ENCODE measurements at places on chromosomes 6 and 20.
A peak's percentile ranks its signal among the peaks of the same experiment; 100 is the strongest.

DNA sequence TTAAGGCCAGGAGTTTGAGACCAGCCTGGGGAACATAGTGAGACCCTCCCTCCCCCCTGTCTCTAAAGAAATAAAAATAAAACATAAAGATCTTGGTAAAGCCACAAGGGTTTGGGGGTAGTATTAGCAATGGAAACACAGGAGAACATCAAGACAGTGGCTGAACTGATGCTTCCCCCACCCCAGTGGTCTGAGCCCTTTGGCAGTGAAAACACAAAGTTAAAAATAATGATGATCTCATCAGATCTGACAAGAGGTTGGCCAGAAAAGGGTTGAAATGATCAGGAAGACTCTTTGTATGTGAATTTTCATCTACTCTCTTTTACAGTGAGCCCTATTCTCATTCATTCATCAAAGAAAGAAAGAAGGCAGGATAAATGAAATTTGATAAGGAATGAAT is 93.7 kb downstream of the KCNB1 start:
- no peak for DNase-seq

GRCh38 chr6:110755411-110755834 is 59.8 kb downstream of the CDK19 start:
- no peak for DNase-seq

DNA sequence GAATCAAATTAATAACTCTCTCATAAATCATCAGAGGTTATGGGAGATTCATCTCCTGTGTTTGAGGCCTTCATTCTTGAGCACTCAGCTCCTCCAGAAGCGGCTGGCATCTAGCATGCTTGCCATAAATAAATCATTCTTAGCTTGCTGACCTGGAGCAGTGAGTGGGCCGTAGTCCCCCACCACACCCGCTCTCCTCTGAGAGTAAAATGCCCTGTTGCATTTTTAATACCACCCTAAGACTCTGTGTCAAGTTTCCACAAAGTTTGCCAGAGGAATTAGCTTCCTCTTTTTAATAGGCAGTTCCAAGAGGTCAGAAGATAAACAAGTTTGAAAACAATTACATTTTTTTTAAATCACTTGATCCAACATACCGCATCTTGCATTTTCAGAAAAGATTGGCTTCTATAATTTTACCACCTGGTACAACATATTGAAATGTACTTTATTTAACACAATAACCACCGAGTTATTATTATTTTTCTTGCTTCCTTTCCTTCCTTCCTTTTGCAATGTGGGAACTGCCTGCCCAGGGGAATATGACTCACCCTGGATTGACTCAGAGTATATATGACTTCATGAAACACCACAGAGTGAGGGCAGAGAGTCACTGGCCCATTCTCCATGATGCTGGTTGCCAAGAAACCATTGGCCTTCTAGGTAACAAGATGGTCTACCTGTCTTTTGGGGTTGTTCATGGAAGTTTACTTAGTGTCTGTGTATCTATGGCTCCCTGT is 29.4 kb upstream of the CLIC5 start:
- DNase-seq, result peak; percentile 15

GRCh38 chr6:166470863-166471410 is 88.2 kb upstream of the MPC1 start:
- no peak for DNase-seq

- no peak for DNase-seq
These were observed 44.0 kb upstream of the SMOC2 start for GRCh38 chr6:168397012-168397411.

- DNase-seq, result no peak
These were observed 31.2 kb upstream of the APCDD1L start for GRCh38 chr20:58546416-58546711.

DNA sequence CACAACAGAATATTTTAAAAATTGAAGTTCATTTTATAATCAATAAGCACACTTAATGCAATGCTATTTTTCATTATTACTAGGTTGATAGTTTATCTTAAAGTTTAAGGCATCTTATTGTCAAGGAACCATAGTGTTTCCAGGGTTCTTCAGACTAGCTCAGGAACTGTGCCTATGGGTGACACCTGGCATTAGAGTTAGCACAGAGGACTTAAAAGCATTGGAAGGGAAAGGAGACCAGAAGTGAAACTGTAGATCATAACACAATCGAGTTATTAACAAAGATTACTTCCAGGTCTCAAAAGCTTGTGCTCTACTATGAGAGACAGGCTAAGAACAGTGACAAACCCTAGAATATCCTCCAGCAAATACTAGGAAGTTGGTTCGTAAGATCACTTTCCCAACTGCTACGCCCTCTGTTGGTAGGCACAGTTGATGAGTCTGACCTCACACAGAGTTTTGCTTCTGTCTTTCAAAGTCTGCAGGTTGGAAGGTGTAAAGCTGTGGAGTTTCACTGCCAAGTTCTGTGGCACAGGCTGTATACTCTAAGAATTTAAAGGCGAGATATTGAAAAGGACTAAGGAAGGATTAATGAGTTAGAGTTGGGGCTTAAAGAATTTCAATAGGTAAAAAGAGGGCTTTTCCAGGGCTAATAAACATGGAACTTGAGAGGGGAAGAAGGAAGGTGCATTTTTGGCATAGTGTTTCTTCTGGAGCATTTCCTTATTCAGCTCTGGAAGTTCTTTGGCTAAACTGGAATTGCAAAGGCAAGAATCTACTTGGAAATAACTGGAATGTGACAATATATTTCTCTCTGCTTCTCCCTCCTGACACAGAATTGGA is 531.3 kb upstream of the JAG1 start:
- no peak for DNase-seq

- DNase-seq, result peak; percentile 77
These were observed 2.8 kb upstream of the FANCE start for GRCh38 chr6:35449287-35449881.

DNA sequence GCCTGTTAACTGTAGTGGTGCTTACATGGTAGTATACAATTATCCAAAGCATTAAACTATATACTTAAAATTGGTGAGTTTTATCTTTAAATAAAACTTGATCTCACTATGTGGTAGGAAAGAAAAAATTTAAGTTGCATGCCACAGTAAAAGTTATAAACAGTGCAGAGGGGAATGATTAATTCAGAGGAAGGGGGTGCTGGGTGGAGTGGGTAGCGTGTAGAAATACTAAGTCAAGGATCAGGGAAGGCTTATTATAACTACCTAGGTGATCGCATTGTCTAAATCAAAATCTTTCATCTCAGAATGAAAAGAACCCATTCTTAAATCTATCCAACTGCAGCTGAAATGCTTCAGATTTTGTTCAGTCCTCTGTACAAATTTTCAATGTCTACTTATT is 428.3 kb downstream of the ADGRB3 start:
- DNase-seq, result no peak

- no peak for DNase-seq
These were observed 260.7 kb upstream of the MAN1A1 start for GRCh38 chr6:119610265-119610664.

GRCh38 chr20:40945754-40946450 is 82.7 kb upstream of the TOP1 start:
- no peak for DNase-seq

- DNase-seq, result no peak
These were observed 14.5 kb upstream of the CSNK2A1 start for GRCh38 chr20:558117-558516.

DNA sequence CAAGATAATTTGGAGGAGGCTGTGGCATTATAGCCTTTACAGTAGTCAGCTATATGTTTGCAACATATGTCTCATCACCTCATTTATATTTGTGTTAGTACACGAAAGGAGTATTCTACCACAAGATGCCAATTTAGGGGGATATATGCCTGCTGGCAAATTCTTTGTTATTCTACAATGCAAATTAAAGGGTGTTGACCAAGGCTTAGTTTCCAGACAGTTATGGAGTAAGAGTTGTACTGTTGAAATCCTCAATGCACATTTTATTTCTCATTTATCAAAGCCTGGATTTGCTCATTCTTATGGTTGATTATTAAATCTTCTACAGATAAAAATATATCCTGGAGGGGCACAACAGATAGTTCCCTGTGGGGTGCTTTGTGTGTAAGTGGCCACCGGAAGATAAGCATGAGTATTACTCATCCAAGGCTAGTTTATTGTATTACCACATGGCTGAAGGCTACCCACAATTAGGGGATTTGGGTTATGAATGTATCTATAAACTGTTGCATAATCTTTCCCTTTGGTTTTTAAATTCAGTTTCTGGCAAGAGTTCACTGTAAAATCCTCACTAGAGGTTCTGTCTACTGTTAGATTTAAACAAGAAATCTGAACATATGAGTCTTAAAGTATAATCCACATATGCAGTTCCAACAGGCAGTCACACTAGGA is 9.0 kb downstream of the CST9 start:
- no peak for DNase-seq

DNA sequence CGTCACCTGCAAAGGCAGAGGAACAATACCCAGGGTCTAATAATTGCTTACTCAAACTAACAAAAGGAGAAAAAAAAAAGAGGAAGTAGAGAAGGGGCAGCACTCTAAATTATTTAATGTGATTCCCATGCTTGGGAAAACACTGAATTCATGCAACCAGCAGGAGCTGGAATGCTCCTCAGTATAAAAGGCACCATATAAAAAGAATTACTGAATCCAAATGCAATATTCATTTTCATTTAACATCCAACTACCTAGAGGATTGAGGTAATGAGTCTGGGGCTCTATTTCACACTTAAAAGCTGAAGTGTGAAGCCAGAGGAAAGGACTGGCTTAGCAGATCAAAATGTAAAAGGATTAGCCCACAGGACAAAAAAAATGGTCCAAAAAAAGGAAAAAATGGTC is 8.7 kb downstream of the B4GALT5 start:
- DNase-seq, result no peak

DNA sequence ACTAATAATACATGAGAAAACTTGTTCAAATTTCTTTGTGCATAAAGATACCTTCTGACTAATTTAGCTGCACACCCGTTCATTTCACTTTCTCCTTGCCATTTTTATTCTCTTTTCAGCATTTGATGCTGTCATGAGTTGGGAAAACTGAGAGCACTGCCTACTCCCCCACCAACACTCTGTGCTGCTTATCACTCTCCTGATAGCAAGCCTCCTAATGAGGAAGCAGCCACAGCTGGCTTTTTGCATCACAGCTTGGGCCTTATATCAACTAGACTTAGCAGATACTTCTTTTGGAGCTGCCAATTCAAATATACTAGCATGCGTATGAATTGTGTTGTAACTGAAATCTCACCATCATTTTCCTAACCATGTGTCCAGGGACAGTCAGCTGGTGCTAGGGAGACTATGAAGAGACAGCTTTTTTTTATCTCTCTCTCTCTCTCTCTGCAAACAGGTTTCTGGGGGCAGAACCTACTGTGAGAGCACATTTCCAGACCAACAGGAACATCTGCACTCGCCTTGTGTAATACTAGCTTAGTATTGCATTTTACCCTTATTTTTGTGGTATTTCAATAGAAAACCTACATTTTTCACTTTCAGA is 699.0 kb downstream of the KHDRBS2 start:
- DNase-seq, result no peak

DNA sequence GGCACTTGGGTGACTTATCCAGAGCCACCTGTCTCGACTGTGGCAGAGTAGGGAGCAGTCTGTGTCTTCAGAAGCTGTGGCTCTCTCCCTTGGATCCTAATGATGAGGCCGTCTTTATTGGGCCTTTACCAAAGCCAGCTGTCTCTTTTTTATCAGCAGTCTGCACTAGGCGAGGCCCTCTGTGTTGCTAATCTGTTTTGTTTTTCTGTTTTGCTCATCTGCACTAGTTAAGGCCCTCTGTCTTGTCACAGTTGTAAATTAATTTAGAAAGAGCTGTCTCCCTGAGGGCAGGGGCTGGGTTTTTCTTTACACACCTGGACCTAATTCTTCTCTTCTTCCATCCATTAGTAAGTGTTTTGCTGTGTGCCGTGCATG is 45.0 kb downstream of the CDS2 start:
- DNase-seq, result no peak

DNA sequence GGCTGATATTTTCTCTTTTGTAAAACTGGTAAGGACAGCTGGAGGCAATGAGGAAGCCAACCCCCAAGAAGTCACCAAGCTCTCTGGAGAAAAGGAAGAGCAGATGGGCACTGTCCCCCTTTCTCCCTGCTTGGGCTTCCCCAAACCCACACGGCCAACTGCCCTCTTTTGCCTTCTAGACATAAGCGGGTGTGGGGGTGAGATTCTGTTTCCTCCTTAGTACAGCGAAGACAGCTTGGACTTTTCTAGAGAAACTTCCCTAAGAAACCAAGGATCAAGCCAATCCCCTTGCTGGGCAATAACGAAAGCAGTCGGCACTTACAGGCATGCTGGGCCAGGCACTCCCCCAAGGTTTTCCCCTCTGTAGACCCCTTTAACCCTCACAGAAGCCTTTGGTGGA is 110.3 kb downstream of the CDC5L start:
- no peak for DNase-seq

GRCh38 chr20:58981628-58982364 is 740 bp downstream of the NELFCD start:
- no peak for DNase-seq

- no peak for DNase-seq
These were observed 42.4 kb downstream of the PLAGL2 start for GRCh38 chr20:32164984-32165735.

- DNase-seq, result no peak
These were observed 156.1 kb downstream of the ADAT2 start for GRCh38 chr6:143294265-143294860.

GRCh38 chr6:32794510-32794909 is 22.3 kb downstream of the HLA-DOB start:
- no peak for DNase-seq

DNA sequence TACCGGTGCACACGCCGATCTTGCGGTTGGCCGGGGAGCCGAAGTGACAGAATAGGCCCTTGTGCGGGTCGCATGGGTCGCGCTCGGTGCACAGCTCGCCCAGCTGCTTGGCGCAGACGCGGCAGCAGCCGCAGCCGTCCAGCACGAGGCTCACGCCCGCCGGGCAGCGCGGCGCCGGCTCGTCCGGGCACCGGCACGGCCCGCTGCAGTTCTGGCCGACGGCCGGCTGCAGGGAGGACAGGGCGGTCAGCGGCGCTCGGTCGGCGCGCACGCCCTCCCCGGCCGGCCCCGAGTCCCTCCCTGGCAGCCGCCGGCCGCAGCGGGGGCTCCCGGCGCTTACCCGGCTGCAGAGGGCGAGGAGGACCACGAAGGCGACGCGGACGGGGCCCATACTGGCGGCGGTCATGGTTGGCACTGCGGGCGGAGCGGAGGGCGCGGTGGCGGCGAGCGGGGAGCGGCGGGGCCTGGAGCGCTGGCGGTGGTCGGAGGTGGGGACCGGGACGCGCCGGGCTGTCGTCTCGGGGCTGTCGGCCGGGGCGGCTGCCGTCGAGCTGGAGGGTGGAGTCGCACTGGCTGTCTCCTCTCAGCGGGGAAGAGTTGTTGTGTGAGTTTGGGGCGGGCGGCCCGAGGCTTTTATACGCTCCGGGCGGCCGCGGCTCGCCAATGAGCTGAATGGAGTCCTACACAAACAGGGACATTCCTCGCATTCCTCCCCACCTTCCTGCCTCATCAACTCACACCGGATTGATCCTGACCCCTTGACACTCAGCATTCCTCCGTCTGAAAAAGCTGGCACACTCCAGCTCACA is at the start of gene CCN2:
Gene CCN2, minus strand, starts transcription at position 606 of the 809 bp plus-strand sequence. Its CDS starts 200 bp downstream, at position 406.
- no peak for DNase-seq

DNA sequence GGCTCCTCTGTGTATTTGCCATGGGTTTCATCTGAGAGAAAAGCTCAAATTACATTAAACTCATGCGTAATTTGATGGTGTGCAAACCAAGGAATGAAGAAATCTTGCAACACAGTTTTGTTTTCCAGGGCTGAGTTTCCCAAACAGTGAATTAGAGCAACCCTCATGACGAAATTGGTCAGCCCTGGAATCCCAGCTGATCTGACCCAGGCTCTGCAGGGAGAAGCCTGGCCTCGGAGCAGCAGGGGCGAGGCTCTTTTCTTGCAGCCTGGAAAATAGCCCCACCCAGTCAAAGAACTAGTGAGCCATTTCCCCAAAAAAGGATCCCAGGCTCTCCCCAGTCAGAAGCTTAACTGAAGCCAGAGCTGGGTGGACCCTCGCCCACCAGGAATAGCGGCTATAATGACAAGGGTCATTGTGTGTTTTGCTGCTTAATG is 107.3 kb upstream of the SNX9 start:
- no peak for DNase-seq

All from CD4-positive, alpha-beta T cell treated with Interleukin-2 at 100 ng/mL for 4 hours (primary cell).